ENCODE measurements at places on chromosomes 13 and 19.

DNA sequence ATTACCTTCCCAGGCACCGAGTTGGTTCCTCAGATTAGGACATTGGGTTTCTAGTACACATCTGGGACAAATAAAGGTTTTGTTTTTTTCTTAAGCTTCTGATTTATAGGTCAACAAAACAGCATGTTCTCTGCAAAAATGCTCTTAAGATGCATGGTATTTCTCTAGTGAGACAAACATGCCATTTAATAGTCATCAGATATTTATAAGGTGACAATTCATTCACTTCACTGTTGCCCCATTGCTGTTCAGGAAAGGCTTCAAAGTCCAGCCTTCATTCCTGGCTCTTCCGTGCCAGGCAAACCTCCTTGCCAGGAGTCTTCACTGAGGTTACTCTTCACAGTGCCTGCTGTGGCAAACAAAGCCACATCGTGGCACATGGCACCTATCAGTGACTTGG, 156.3 kb upstream of the FNDC3A start:
- no peak for DNase-seq

- no peak for DNase-seq
Measured at GRCh38 chr19:2014731-2015607, 545 bp downstream of the BTBD2 start.

DNA sequence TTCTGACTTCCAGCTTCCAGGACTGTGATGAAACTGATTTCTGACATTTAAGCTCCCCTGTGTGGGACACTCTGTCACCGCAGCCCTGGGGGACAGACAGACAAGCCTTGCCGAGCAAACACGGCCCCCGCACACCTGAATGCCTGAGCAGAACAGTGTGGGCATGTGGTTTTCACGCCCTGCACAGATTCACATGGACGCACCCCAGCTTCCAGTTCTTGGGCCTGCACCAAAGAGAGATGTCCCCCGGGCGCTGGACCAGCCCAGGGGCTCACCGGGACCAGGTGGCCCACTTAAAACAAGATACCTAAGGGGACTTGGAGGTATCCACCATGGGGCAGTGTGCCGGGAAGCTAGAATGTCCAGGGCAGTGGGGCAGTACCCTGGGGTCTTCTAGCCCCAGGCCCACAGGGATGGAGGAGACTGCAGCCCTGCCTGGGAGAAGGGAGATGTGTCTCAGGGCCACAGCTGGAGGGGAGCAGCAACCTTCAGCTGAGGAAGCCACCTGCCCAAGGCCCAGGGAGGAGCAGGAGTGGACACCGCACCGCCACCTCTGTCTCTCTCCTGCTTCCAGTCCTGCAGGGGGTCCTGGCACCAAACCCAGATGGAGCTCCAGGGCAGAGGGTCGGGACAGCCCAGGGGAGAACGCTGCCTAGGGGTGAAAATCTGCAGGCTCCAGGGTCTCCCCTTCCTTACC, 50.5 kb downstream of the SOX1 start:
- no peak for DNase-seq

GRCh38 chr19:14094854-14095253, 4.3 kb upstream of the SAMD1 start:
- DNase-seq = no peak

DNA sequence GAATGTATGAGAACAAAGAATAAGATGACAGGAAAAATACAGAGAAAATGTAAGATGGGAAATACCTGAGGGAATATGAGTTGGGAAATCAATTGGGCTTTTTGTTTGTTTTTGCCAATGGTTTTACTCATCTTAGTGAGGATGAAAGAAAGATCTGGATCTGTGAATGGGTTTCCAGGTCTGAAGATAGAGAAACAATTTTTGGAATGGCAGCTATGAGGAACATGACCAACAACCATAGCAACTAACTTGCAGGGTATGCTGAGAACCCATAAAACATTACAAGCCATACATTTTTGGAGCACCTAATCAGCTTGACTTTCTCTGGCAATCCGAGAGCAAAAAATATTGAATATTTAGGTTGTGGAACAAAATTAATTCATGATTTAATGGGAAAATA, 290.0 kb downstream of the KCTD12 start:
- DNase-seq = no peak

DNA sequence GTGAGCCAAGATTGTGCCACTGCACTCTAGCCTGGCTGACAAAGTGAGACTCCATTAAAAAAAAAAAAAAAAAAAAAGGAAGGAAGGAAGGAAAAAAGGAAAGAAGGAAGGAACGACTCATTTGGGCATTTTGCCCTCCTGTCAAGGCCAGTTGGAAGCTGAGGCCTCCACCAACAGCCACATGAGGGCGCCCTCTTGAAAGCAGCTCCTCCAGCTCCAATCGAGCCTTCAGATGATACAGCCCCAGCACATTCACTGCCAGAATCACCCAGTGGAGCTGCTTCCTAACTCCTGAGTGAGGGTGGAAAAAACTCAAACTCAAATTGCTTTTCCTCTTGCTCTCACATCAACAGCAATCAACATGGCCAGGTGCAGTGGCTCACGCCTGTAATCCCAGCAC, 40.9 kb downstream of the GNG7 start:
- DNase-seq = peak; percentile 10

- DNase-seq = no peak
Measured at GRCh38 chr19:44866664-44867063, 20.6 kb downstream of the NECTIN2 start.

DNA sequence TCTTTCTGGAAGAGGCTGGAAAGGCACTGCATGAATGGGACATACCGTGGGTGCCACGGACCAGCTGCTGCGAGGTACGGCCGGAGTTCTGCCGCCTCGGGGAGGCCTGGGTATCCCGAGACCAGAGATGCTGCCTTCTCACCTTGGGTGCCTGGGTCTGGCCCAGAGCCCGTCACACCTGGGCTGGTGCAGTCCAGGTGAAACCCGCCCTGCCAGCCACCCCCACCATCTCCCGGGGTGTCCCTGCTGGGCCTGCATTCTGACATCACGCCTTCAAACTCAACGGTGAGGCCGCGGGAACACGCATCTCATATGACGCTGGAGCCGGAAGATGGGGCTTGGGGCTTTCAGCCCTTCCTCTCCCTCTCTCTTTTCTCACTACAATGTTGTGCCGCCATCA, 98.0 kb downstream of the GADD45B start:
- DNase-seq = no peak

- DNase-seq = no peak
Measured at GRCh38 chr19:29247872-29248271, 34.9 kb upstream of the UQCRFS1 start.

DNA sequence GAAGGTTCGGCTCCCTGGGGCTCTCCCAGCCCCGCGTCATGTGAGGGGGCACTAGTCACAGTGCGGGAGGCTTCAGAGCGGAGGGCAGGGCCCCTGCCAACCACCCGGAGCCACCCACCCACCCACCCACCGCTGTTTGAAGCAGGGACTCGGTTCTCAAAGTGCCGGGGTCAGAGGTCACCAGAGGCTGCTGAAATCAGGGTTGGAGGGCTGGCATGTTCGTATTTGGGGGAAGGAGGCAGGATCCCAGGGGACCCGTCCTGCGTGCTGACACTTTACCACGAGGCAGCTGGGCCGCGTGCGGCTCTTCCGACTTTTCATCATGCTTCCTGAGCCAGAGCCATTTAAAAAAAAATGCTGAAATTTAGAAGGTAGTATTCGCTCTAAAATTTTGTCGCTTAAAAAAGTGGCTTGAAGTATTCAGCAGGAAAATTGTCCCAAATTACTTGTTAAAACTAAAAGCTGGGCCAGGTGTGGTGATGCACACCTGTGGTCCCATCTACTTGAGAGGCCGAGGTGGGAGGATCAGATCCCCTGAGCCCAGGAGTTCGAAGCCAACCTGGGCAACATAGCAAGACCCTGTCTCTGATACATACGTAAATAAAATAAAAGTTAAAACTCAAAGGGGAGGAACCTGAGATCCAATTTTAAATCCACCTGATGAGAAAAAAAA, 21.2 kb downstream of the ATP11A start:
- DNase-seq = no peak

GRCh38 chr19:7699417-7700401, 2.2 kb downstream of the FCER2 start:
- peak; percentile 22 for DNase-seq

- DNase-seq = no peak
Measured at GRCh38 chr13:110687736-110688135, 18.2 kb downstream of the CARS2 start.

DNA sequence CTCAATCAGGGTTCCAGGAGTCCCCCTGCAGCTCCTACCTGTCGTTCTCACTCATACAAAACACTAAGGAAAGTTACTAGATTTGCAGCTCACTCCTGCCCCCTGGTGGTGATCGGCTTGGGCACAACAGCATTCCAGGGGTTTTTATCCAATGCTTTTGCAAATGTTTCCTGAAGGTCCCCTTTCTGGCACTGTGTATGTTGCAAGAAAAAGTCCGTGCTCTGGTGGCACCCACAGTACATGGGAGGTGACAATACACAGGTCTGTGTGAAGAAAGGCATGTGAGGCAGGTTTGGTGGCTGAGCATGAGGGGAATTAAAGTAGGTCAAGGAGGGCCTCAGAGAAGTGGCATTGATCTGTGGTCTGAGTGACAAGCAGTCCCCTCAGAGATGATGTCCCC, 8.6 kb upstream of the TYK2 start:
- peak; percentile 74 for DNase-seq

GRCh38 chr13:32229443-32229842, 85.7 kb downstream of the ZAR1L start:
- DNase-seq = no peak
